ENCODE measurements at places on chromosomes 7 and 10.

GRCh38 chr7:105296491-105296890, 92.2 kb downstream of the SRPK2 start:
- DNase-seq, result no peak

DNA sequence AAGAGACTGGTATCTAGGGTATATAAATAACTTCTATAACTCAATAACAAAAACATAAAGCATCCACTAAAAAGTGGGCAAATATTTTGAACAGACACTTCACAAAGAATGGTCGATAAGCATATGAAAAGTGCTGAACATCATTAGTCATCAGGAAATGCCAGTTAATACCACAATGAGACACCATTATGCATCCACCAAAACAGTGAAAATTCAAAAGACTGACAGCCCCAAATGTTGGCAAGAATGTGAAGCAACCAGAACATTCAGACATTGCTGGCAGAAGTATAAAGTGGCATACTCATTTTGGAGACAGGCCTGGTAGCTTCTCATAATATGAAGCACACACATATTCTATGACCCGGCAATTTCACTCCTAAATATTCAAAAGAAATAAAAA, 26.5 kb upstream of the GSAP start:
- DNase-seq, result peak; percentile 41

DNA sequence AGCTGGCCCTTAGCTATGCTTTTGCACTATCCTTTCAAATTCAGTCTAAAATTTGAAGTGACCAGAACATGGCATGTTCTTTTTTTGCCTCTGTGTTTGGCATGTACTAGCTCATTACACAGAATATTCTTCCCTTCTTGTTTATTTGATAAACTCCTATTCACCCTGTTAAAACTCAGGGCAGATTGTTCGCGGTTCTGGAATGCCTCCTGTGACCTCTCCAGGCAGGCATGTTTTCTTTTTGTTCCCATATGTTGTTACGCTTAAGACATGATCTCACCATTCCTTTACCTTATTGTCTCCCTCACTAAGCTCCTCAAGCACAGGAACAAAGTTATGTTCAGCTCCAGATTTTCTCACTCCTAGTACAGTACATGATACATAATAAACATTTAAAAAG, 181.7 kb downstream of the CCSER2 start:
- peak; percentile 37 for DNase-seq

DNA sequence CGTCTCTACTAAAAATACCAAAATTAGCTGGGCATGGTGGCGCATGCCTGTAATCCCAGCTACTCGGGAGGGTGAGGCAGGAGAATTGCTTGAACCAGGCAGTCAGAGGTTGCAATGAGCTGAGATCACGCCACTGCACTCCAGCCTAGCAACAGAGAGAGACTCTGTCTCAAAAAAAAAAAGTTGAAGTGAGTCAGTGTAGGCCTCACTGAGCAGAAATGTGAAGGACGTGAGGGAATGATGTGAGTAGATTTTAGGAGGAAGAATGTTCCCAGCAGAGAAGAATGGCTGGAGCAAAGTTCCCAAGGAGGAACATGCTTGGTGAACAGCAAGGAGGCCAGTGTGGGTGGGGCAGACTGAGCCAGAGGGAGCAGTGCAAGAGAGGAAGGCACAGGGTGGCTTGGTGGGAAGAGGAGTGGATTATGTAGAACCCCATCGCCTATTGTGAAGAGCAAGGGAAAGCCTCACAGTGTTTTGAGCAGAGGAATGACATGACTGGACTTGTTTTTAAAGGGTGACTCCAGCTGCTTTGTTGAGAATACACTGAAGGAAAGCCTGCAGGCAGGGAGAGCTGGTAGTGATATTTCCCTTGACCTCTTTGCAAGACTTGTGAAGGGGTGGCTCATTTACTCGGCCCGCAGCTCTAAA, 708.7 kb downstream of the SUGCT start:
- peak; percentile 7 for DNase-seq

- DNase-seq, result no peak
These were observed 2.4 kb downstream of the NCAPG2 start for GRCh38 chr7:158702196-158702595.

GRCh38 chr10:61316676-61317265, 136.4 kb downstream of the TMEM26 start:
- DNase-seq, result no peak

DNA sequence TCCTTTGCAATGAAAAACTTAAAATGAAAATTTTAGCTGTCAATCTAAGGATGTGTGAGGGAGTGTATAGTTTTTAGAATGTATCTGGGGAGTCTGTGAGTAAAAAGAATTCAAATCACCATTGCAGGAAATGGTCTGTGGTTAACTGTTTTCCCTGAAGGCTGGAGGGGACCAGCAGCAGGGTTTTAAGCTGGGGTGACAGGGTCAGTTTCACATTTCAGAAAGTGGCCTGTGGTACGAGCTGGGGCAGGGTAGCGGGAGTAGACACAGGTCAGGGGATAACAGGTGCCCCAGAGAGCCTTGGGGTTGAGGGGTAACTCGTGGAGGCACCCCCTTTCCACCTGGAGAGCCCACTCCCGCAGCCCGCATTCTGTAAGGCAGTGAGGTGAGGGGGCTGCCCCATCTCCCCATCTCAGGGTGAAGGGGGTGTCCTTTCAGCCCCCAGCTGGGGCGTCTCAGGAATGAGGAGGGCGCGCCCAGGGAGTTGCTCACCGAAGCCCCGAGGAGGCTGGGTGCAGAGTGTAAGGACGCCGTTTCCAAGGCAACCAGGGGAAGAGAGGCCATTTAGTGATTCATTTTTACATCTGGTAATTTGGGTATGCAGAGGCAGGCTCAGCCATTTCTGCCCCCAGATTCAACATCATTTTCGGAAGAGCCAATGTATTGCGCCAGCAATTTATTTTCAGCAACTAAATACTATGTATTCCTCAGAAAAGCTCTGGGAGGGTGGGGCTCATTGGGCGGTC, 168.9 kb downstream of the SLIT1 start:
- DNase-seq, result no peak

DNA sequence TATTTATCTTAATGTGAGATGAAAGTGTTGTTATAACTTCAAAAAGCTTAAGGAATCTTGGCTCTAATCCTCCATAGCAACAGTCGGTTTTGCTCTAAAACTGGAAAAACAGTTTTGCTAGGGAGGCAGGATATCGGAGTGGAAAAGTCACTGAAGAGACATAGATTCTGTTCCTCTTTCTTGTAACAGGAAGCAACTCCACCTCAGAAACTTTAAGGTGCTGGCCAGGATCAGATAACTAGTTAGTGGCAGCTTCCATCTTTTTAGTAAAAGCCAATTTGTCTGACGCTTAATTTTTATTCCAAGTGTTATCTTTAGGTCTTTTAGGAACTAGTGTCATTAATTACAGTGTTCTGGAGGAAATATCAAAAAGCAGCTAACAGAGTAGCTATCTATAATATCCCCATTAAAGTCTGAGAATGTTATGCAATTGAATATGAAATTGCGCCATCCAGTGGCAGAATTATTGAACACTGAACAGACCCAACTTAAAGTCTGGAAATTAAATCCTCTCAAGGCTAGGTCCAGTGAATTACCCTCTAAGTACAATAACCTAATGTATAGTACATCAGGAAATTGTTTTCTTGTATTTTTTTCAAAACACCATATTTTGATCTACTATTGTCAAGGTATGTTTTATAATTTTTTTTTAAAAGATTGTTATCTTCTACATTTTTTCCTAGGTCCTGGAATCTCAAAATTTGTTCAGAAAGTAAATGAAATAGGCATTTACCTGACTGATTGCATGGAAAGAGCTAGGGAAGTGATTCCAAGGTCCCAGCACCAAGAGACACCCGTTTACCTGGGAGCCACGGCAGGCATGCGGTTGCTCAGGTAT, 65.9 kb upstream of the CC2D2B start:
- peak; percentile 77 for DNase-seq

DNA sequence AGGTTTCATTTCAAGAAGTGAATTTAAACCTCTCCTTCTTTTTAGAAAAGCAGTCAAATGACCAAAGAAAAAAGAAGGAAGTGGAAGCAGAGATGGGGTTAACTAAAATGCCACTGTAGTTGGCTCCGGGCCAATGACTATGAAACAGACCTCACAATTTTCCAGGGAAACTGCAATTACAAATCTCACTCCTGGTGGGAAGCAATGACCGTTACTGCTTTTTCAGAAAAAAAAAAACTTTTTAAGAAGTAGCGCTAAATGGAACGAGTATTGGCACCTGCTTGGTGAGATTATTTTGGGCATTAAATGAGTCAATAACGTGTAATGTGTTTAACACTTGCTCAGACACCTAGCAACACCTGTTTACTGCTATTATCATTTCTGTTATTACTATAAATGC, 1.2 kb downstream of the SFRP4 start:
- no peak for DNase-seq

DNA sequence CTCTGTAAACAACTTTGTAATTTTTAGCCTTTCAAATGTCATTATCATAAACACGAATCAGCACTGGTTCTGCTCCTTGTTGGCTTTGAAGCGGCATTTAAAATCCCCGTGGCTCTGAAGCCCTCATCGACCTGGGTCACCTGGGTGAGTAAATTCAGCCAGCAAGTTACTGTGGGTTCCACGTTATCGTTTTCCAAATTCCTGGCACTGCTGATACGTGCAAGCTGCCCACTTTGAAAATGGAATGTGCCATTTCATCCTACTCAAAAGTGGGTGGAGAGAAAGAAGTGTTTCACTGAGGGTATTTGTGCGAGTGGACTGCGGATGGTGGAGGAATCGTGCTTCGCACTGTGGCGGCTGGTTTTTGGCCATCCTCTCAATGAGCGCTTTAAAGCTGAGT, 281.7 kb downstream of the KLF6 start:
- DNase-seq, result no peak

DNA sequence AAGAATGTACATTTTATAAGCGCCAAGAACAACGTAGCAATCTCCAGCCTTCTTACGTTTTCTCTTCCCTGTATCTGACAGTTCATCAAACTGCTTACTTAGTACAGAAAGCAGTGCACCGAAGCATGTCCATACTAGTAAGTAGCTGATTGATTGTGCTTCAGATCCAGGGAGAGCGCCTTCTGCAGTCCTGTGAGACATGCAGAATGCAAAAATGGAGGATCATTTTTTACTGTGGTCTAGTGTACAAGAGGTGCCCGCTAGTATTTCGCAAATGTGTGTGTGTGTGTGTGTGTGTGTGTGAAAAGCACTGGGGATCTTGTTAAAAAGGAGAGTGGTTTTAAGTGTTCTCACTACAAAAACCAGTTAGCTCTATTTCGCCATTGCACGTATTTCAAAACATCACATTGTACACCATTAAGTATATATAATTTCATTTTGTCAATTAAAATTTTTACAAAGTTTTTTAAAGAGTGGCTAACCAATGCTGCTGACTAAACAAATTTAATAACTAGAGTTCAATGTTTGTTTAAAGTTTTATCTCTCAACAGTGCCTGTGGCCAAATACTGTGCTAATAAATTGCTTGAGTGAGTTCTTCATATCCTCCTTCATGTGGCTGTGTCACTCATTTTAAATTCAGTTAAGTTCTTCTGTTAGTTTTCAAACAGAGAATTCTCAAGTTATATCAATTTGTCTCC, 99.6 kb downstream of the ZMYND11 start:
- DNase-seq, result peak; percentile 8

- peak; percentile 2 for DNase-seq
These were observed 22.1 kb upstream of the AOAH start for GRCh38 chr7:36746347-36746746.

DNA sequence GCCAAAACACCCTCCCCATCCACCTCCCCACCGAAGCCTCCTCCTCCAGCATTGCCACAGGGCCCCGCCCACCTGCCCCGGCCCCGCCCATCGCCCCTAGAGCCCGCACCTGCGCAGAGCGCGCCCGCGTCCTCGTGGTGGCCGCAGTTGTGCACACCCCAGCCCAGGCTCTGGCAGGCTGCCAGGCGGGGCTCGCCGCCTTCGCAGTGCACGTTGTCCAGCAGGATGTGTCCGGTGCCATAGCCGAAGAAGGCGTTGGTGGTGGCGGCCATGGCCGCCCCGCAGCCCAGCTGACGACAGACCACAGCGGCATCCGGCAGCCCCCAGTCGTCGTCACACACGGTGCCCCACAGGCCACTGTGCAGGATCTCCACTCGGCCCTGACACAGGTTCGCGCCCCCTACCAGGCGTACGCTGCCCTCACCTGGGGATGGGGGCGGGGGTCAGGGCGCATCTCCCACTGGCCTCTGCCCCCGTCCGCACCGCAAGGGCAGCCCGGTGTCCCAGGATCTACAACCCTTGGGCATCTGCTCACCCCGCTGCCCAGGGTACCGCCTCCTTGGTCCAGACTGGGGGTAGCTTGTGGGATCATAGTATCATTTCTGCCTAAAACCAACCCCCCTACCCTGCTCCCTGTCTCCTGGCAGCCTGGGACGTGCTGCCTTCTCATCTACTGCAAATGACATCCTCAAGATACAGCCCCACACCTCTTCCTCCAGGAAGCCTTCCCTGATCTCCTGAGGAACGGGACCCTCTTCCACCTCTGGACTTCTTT, 11.9 kb downstream of the SSC4D start:
- no peak for DNase-seq

DNA sequence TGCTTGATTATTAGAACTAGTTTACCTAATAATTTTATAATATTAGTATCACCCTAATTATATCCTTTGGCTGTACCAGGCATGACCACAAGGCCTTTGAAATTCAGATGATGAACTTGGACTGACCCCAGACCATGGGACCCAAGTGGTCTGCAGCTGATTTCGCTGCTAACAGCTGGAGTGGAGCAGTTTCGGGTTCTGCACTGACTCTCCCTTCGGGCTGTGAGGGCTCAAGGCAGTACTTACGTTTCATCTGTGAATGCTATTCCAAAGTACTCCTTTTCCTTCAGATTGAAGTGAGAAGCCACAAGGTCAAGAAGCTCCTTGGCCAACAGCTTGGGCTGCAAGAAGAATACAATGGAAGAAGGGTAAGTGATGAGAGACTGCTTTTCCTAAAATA, 223.8 kb downstream of the PRPF18 start:
- no peak for DNase-seq

DNA sequence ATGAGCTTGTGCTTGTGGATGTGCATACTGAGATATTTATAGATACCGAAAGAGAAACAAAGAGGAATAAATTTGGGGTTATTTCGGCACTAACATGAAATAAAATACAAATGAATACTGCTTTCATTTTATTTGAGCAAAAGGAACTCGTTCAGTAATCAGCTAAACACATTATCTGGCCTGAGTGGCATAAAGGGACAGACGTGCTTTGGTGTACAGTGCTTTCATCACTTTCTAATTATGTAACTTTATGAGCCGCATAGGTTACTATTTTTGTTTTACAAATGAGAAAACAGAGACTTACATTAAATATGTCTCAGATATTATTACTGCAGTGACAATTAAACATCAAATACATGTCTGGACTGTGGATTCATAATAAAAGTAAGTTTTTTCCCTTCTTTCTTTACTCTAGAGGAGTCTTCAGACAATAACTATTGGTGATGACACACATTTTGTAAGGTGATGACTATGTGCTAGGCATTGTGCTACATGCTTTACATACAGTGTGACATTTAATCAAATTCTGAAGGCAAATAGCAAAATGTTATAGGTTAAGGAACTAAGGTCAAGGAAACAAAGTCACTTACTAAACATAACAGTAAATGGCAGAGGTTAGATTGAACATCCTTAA, 503.3 kb downstream of the SORCS1 start:
- no peak for DNase-seq

Measured in mesenchymal stem cell (in vitro differentiated cells and primary cell).